ENCODE measurements at places on chromosomes 11 and 22.

DNA sequence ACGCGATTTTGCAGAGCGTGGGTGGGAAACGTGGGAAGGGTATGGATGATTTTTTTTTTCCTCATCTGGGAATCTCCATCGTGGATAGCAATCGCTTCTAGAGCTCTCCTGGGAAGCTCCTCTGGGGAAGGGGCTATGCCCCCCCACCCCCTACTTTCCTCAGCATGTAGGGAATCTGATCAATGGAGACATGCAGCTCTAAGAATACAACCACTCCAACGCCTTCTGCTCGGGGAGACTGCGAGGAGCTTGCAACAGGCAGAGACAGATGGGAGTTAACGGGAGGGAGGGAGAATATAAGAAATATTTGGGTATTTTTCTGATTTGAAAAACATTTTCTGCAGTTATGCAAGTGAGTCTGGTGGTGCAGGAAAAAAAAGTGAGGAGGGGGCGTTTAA, 104.6 kb upstream of the HSD17B12 start:
- no peak for DNase-seq

DNA sequence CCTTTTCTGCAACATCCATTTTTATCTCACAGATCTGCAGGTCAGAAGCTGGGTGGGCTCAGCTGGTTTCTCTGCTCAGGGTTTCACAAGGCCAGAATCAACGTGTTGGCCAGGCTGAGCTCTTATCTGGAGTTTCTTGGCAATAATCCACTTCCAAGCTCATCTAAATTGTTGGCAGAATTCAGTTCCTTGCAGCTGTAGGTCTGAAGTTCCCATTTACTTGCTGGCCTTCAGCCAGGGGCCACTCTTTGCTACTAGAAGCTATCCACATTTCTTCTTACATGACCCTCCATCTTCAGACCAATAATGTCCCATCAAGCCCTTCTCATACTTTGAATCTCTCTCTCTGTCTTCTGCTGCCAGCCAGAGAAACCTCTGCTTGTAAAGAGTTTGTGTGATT, 103.5 kb downstream of the WNT11 start:
- DNase-seq: no peak

DNA sequence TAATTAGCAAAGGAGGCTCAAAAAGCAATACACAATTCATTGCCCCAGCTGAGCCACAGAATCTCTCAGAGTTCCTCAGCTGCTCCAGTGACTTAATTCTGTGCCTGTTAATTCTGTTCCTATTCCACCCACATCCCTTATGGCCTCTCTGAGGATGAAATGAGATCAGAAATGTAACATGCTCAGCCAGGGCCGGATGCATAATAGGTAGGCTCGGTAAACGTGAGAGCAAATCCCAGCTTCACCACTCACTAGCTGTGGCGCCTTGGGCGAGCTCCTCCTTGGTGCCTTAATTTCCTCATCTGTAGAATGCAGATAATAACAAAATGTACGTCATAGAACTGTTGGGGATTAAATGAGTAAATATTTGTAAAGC, 42.8 kb upstream of the DKK3 start:
- no peak for DNase-seq

- no peak for DNase-seq
Measured at GRCh38 chr22:22935546-22936157, 48.0 kb downstream of the IGLL5 start.

DNA sequence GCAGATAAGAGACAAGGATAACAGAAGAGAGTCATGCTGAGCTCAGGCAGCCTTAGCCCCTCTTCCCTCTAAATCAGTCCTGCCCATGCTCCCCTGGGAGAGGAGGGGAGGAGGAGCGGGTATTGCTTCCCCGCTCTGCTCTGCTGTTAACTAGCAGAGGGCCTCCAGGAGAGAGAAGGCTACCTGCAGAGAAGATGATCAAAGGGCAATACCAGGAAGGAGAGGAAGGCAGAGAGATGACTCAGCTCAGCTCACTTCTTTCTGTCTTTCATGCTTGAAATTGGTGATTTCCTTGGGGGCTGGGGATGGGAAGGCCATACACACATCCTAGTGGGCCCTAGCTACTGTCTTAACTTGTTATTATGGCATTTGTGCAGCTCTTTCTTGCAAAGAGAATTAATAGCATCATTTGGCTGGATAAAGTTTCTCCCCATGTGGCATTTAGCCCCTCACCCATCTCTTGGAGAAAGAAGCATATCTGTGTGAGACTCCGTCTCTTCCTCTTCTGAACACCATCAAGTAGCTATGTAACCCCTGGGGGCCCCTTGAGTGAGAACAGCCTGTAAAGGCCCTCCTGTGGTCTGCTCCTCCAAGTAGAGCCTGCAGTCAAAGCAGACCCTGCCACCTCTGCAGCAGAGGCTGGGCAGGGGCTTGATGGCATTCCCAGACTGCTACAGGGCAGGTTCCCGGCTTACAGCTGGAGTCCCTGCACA, 33.4 kb upstream of the AMOTL1 start:
- no peak for DNase-seq

DNA sequence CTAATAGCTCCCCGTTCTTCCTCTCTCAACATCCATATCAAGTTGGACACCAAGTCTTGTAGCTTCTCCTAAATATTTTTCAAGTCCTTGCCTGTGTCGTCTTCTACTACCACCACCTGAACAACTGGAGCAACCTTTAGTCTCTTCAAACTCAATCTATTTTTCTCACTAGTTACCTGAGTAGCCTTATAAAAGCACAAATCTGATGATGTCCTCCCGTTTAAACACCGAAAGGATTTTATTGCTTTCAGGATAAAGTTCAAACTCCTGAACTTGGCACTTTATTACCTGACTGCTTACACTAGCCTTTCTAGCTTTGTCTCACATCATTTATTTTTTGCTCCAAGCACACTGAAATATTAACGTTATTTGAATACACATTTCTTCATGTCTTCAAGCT, 1.3 kb upstream of the PAK1 start:
- no peak for DNase-seq

- DNase-seq: no peak
Measured at GRCh38 chr11:30861531-30861930, 275.4 kb upstream of the MPPED2 start.

GRCh38 chr22:24285245-24285644, 14.6 kb downstream of the SPECC1L start:
- no peak for DNase-seq

- DNase-seq: no peak
Measured at GRCh38 chr22:49954354-49954753, 6.2 kb upstream of the PIM3 start.

DNA sequence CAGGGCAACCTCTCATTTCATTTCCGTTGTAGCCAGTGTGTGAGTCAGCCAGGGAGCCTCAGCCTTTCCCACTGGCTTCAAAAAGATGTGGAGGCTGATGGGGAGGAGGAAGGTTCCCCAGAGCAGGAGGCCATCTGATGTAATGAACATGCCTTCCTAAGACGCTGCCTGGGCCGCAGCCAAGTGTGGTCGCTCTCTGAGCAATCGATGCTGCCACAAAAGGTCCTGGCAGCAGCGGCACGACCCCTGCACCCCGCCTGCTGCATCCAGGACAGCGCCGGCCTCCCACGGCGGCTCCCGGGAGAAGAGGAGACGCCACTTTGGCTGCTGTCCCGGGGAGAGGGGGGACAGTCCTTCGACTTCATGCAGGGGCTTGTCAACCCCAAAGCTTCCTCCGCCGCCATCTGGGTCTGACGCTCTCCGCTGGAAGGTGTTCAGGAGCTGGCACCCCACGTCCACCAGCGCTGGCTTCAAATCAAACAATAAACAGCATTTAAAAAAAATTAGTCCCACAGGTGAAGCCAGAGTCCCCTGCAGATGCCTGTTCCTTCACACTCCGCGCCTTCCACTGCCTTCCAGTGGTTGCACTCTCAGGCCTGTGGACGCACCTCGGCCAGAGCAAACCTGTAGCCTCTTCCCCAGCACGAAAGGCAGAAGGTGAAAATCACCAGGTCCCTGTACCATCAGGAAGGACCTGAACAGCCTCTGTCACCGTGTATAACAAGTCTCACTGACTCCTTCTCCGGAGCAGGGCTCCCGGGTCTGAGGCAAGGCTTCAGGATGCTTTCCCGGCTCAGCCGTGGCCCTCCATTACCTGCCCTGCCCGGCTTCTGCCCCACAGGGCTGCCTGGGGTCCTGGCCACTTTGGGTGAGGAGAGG, 930.7 kb downstream of the BRD1 start:
- DNase-seq: no peak

GRCh38 chr11:105699203-105699602, 89.3 kb downstream of the GRIA4 start:
- DNase-seq: no peak

DNA sequence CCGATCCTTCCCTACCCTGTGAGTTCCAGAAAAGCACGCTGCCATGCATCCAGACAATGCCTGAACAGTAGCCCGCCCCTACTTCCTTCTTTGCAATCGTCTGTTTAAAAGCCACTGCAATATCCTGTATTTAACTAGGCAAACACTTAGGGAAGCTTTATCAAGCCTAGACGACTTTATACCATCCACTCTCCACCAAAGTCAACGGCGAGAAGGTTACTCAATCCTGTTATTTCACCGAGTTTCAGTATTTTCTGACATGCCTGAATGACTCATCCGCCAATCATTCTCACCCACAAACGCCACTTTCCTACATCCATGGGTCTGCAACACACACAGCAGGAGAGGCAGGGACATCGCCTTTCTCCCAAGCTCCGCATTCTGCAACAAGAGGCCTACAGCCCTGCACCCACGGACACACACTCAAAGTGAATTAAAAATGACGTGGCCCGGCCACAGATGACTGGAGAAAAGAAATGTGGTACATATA, 9.3 kb downstream of the CELSR1 start:
- no peak for DNase-seq

DNA sequence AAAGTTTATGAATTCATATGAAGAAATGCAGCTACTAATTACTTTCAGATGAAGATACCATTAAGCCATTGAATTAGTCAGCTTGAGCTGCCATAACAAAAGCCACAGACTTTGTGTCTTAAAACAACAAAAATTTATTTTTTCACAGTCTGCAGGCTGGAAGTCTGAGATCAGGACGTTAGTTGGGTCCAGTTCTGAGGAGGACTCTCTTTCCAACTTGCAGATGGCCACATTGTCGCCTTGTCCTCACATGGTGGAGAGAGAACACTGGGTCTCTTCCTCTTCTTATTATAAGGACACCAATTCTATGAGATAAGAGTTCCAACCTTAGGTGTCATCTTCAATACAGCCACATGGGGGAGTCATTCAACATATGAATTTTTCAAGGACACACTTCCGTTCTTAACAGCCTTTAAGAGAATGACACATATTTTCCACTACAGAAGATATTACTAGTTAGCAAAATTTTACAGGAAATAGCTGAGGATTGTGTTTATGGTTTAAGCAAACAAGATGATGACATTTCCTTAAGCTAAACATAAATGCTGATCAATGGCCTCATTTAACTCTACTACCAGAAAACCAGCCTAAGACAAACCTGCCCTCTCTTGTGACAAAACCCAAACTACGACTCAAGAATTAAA, 56.0 kb downstream of the DCUN1D5 start:
- DNase-seq: peak; percentile 64

GRCh38 chr11:117979481-117980211, 6.5 kb upstream of the IL10RA start:
- DNase-seq: no peak

DNA sequence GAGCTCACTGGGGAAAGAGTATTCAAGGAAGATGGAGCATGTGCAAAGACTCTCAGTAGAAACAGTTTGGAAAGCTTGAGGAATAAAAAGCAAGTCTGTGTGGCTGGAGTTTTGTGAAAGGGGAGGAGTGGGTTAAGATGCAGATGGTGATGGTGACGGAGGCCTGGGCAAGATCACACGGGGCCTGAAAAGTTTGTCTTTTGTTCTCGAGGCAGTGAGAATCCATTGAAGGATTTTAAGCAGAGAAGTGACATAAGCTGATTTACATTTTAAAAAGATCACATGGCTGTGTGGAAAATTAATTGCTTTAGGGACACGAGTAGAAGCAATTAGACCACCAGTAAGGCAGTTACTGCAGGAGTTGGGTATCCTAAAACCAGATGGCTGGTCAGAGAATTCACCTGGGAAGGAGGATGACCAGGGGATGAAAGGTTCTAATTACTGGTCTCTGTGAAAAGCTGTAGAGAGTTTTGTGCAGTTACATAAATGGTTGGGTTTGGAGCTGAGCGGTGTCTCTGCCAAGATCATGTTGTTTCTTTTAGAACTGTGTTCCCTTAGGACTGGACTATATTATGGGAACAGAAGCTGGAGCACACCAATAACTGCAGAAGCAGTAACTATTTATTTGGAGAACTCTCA, 7.1 kb downstream of the RRP8 start:
- DNase-seq: no peak

- no peak for DNase-seq
Measured at GRCh38 chr11:17607083-17607429, 60.0 kb downstream of the OTOG start.

- no peak for DNase-seq
Measured at GRCh38 chr11:122213171-122213570, 97.2 kb upstream of the BLID start.

GRCh38 chr22:44030051-44030701, 6.1 kb downstream of the PARVB start:
- DNase-seq: no peak

GRCh38 chr11:7677071-7677470, 3.8 kb upstream of the CYB5R2 start:
- DNase-seq: peak; percentile 27

- DNase-seq: no peak
Measured at GRCh38 chr11:129866311-129866710, 29.1 kb downstream of the NFRKB start.

- DNase-seq: no peak
Measured at GRCh38 chr22:39470451-39471291, 13.9 kb downstream of the MGAT3 start.

DNA sequence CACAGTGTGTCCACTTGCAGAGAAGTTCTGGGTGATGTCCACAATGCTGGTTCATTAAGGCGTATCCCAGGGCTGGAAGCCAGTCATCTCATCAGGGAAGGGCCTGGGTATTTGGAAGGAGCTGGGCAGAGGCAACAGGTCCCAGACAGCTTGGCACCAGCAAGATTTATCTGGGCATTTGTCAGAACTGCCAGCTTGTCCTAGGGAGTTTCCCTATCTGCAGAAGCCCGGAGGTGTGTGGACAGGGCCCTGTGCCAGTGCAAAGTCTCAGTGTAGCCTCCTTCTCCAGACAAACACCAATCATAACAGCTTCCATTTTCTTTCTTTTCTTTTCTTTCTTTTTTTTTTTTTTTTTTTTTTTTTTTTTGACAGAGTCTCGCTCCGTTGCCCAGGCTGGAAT, 125.3 kb upstream of the TIMP3 start:
- no peak for DNase-seq

DNA sequence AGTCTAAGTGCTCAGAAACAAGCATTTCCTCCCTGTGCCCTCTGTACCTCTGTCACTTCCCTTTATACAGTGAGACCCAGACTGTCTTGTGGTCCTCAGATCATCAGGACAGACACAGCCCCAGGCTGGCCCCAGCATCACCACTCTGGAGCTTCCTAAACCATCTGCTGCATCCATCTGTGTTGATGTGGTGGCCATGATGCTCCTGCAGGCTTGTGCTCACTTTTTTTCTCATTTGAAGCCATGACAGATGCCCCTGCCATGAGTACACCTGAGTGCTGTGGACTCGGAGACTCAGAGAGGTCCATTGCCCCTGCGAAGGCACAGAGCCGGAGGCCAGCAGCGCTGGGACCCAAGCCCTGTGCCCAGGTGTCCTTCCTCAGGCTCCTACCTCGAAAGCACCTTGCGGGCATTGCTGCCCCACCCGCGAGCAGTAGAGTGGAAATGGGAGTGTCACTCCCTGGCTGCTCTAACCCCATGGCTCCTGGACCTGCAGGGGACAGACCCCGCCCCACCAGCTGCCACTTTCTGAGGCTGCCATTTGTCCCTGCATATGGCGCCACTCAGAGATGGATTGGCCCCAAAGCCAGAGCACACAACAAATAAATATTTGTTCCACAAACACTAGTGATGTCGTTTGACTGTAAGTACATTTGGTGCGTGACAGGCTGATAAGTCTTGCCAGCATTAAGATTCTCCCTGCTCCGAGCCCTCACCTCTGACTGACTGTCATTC, 593.5 kb downstream of the TBC1D22A start:
- no peak for DNase-seq

All from astrocyte of the cerebellum (primary cell).